Stomach (tissue), 19 donors: ENCODE measurements at places on chromosomes 1 and 21. TPM values are rescaled to one million over a fixed set of nuclear protein-coding genes. Genes with fewer than 3 reads are reported as not detected.

DNA sequence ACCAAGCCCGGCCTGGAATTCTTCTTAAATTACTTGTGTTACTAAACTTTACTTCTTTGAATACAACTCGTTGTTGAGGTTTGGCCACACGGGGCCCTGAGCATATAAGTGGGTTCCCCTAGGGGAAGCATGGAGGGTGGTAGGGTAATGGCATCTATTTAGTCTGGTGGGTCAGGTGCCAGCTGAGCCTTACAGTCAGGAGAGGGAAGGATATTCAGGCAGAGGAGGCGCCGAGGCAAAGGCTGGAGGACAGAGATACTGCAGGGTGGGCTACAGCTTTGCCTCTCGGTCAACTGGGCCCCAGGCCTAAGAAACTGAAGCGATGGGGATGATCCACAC is 424 bp upstream of the NECAP2 start:
- peak overlapping the region; percentile 87 for H3K27ac ChIP-seq
- DNase-seq, result no peak
- H3K4me1 ChIP-seq, result peaks cover 37% of the 10 kb centered on the region
- peaks cover 20% of the 10 kb centered on the region for H3K36me3 ChIP-seq
- H3K27me3 ChIP-seq, result no peaks in the 10 kb centered on the region

The MPL gene
- total RNA-seq, result not detected

The SPSB1 gene
- 28.7 TPM for total RNA-seq

GRCh38 chr1:153231785-153232184 is 14.4 kb downstream of the PRR9 start:
- DNase-seq, result no peak
- H3K4me3 ChIP-seq, result no peak overlapping the region
- no peaks in the 10 kb centered on the region for H3K27me3 ChIP-seq

DNA sequence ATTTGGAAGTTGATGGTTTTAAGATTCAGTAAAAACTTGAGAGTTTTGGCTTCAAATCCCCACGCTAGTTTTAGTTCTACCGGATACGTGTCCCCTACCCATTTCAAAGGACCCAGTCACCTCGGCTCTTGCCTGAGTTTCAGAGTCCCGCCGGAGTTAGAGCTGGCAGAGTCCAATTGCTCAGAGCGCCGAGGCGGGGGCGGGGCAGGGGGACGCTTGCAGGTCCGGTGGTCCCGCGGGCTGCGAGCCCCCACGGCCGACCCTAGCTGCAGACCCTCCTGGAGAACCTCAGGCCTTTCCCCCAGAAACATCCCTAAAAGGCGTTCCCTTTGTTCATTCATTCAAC is 765 bp upstream of the VPS45 start:
- no peaks in the 10 kb centered on the region for H3K27me3 ChIP-seq
- DNase-seq, result peak; percentile 31
- no peaks in the 10 kb centered on the region for H3K4me1 ChIP-seq
- H3K27ac ChIP-seq, result peak overlapping the region; percentile 95

The SDCCAG8 gene
- 28.1 TPM for total RNA-seq

- DNase-seq, result no peak
- no peaks in the 10 kb centered on the region for H3K36me3 ChIP-seq
- H3K4me1 ChIP-seq, result no peaks in the 10 kb centered on the region
- no peaks in the 10 kb centered on the region for H3K27me3 ChIP-seq
- H3K4me3 ChIP-seq, result no peak overlapping the region
- H3K27ac ChIP-seq, result no peak overlapping the region
Measured at GRCh38 chr1:53153752-53154151, 11.3 kb upstream of the SLC1A7 start.

The PLA2G4A gene
- total RNA-seq, result 9.3 TPM

The UBE4B gene
- total RNA-seq, result 37.1 TPM

The TMEM52 gene
- total RNA-seq, result not detected

The ELAVL4 gene
- not detected for total RNA-seq
